ENCODE measurements at places on chromosomes 1 and 21.

DNA sequence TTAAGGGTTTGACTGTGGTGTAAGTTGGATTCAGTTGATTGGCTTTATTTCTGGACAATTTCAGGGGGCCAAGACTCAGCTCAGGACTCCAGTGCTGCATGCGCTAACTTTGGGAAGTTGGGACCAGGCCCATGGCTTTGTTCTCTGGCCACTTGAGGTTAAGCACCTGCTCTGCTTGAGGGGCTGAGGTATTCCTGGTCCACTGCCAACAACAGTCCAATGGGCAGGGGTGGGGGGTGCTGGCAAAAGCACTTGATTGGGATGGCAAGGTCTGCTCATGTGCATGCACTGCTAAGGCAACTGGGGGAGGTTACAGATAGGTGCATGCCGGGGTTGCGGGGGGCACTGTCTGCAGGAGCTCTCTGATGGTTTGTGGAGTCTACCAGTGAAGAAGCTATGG lies 52.6 kb upstream of the ASB17 start:
- no peak for DNase-seq

- DNase-seq: no peak
Measured at GRCh38 chr1:76939050-76939816, 72.0 kb downstream of the ST6GALNAC5 start.

- no peak for DNase-seq
Measured at GRCh38 chr21:45892156-45892915, 89.2 kb upstream of the COL6A1 start.

DNA sequence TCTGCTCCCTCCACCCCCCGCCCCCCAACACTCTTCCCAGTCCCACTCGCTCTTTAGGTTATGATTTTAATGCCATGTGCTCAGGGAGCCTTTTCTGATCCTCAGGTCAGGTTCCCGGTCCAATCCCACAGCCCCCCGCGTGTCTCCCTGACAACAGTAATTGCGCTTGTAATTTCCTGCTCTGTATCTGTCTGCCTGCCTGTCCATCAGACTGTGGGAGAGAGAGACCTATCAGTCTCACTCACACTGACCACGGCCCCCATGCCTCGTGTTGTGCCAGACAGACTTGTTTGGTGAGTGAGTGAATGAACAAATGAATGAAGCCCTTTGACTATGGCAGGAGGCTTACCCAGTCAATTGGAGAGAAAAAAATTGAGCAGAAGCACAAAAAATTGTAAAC lies 50.8 kb upstream of the ECE1 start:
- DNase-seq: no peak

DNA sequence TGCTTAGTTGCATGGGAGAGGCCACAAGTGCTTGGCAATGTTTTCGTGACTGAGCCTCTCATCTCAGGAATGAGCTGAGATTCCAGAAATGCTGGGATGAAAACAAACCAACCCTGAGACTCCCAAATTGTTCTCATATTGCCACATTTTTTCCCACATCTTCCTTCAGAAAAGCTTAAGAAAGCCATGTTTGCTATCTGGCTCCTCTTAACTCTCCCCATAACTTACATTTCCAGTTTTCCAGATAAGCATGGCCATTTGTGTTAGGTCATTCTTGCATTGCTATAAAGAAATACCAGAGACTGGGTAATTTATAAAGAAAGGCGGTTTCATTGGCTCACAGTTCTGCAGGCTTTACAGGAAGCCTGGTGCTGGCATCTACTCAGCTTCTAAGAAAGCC lies 17.2 kb downstream of the DSCAM start:
- DNase-seq: no peak

DNA sequence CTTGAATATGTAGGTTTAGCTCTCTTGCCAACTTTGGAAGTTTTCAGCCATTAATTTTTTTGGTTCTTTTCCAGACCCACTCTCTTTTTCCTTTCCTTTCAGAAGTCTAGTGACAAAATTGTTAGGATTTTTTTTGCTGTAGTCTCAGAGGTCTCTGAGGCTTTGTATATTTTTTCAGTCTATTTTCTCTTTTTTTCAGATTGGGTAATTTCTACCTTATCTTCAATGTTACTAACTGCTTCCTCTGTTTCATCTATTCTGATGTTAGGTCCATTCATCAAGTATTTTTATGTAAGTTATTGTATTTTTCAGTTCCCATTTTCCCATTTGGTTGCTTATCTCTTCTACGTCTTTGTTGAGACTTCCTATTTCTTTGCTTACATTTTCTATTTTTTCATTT lies 15.7 kb downstream of the RGS2 start:
- no peak for DNase-seq

DNA sequence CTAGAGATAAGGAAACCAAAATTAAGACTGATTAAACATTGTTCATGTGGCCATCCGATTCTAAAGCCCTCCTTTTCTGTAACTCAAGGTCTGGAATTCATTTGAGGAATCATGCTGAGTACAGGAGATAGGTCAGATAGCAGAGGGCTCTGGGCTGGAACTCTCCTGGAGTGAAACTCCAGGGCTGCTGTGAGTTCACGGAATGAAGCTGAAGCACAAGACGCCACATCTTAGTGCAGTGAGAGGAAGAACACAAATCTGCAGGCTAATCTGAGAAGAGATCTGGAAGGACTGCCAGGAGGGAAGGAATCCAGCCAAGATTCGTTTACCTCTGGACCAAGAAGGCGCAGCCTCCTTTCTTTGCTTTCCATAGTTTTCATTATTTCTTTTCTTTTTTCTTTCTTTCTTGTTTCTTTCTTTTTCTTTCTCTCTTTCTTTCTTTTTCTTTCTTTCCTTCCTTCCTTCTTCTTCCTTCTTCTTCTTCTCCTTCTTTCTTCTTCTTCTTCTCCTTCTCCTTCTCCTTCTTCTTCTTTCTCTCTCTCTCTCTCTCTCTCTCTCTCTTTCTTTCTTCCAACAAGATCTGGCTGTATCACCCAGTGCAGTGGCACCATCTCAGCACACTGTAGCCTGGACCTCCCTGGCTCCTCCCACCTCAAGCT lies 74.8 kb upstream of the ATP1B1 start:
- DNase-seq: no peak

GRCh38 chr1:97573553-97573952 lies 347.3 kb downstream of the DPYD start:
- DNase-seq: no peak

DNA sequence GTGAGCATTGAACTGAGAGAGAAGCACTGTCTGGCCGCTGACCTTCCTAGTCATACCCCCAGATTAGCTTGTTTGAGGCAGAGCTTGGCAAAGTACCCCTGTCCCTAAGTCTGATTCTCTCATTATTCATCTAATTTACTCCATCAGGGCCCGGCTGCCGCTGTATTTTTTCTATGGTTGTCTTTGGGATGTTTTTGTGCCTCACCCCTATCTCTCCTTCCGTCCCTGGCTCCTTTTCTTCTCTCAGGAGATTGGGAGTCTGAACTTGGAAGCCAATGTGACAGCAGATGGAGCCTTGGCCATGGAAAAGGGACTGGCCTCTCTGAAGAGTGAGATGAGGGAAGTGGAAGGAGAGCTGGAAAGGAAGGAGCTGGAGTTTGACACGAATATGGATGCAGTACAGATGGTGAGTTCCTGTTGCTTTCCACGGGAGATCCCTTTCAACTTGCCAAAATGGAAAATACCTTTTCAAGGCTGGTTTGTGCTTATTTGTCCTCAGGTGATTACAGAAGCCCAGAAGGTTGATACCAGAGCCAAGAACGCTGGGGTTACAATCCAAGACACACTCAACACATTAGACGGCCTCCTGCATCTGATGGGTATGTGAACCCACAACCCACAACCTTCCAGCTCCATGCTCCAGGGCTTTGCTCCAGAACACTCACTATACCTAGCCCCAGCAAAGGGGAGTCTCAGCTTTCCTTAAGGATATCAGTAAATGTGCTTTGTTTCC lies 53.9 kb downstream of the LAMC2 start:
- DNase-seq: no peak

DNA sequence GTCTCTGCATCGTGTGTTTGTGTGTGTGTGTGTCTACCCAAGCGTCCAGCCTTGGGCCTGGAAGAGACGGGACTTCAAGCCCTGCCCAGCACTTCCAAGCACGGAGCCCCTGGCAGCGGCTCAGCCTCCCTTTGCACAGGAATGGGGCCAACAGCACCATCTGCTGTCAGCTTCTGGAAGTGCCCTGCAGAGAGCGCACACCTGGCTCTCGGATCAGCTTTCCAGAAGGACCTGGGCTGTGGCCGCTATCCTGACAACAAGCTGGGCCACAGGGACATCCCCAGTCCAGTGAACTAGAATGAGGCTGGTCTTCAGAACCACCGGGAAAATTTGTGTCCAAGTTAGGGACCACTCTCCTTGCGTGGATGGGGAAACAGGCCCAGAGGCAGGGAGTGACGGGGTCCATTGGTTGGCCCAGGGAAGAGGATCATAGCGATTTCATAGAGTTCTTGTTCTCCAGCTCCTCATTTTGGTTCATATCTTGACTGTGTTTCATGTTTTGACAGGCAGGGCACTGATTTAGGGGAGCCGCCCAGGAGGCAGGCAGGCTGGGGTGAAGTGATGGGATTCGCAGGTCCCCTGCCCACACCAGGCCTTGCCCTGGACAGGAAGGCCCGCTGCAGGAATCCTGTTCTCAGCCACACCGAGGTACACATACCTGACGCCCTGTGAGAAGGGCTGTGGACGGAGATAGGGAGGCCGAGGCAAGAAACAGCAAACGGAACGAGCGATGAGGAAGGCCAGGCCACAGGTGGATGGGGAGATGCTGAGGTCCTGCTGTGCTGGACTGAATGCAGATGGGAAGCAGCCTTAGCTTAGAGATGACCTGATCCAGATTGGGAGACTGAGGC lies 38.4 kb downstream of the TAS1R2 start:
- peak; percentile 67 for DNase-seq

GRCh38 chr1:53431805-53432565 lies 27.2 kb upstream of the DMRTB1 start:
- no peak for DNase-seq

- no peak for DNase-seq
Measured at GRCh38 chr1:190497565-190497964, 19.9 kb upstream of the BRINP3 start.

DNA sequence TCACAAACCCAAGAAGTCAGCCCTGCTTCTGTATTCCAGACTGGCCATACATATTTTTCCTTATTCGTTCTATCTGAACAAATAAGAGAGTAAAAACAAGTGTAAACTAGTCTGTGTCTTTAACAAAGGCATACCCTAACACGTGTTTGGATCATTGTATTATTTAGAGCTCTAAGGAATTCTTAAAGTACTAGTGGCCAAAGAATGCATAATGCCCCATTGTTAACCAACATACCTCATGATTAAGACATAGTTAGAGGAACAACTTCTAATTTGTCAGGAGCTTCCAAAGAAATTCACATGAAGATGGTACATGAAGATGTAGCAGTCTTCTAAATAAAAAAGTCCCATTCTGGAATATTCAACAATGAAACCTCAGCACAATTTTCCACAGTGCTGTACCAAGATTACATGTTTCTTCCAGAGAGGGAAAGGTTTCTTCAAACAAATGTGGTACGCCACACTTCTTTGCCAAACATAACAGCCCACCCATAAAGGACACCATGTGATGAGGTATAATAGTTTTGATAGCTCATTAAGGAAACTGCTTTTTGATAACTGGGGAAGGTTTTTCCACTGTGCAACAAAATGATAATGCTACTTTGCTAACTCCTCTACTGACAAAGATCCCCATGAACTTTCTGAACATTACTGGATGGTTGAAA lies 5.0 kb downstream of the PALMD start:
- no peak for DNase-seq

- no peak for DNase-seq
Measured at GRCh38 chr1:91513160-91513559, 12.5 kb downstream of the CDC7 start.

- no peak for DNase-seq
Measured at GRCh38 chr1:235278233-235278914, 49.6 kb downstream of the ARID4B start.

DNA sequence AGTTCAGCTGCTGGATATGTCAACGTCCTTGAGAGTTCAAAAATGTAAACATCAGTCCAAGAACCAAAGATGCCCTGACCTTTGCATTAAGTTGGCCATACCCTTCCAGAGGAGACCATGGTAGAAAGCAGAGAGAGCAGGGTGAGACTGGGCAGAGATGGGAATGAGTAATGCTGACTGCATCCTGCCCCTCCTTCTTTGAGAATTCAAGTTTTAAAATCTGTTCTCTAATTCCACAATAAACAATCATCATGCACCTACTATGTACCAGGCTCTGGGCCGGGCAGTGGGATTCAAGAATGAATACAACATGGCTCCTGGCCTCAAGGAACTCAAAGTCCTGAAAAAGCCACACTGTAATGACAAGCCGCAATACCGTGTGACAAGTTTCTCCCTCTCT lies 3.9 kb upstream of the HAO2 start:
- no peak for DNase-seq

- no peak for DNase-seq
Measured at GRCh38 chr1:53651356-53651755, 87.6 kb downstream of the GLIS1 start.

DNA sequence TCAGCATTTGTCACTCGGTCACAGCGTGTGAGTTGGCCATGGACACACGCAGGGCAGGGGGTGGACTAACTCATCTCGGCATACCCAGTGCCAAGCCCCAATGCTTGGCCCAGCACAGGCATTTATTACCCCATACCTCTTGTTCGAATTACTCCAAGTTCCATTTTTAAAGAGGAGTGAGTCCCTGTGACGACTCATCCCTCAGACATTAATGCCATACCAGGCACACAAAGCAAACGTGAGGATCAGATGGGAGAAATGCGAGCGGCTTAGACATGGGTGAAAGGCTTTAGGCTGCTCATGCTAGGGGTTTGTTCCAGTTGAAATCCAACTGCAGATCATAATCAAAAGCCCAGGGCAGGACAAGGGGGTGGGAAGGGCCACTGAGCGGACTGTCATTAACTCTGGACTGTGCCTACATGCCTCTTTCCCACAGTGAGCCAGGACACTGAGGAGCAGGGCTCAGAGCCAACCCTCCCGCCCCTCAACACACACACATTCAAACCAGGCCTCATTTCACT lies 118.5 kb upstream of the NGF start:
- no peak for DNase-seq

DNA sequence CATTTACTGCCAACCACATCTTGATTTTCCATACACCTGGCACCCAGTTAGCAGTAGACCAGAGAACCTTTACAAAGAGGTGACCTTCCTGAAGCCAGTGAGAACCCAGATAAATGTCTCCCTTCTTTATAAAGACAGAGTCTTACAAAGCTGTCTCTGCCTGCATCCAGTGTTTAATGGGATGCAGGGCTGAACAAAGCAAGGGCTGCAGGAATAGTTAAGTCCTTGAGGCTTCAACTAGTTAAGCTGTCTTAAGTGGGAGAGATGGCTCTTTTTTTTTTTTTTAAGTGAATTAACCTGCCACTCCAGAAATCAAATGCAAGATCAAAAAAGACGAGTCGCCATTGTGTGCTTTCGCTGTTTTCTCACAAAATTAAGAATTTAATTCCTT lies 1.5 kb downstream of the AHCYL1 start:
- no peak for DNase-seq

- no peak for DNase-seq
Measured at GRCh38 chr1:66929146-66929688, 4.4 kb downstream of the MIER1 start.

Data from germinal center (tissue), 1 donor.